ENCODE measurements at places on chromosomes 3 and 15.
A peak's percentile ranks its signal among the peaks of the same experiment; 100 is the strongest.

DNA sequence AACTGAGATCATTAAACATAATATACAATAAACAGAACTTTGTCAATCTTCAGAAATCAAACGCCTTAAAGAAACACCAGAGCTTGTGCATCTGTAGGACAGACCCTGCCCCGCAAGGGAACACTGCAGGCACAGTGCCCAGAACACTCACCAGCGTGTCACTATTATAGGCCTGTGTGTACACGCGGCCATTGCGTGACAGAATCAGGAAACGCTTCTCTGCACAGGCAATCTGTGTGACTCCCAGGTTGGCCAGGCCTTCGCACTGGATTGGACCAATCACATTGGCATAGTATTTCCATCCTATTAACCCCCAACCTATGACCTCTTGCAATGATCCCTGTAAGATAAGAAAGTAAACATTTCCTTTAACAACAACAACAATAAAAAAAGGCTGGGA is 52.9 kb downstream of the HERC2 start:
- no peak for DNase-seq

DNA sequence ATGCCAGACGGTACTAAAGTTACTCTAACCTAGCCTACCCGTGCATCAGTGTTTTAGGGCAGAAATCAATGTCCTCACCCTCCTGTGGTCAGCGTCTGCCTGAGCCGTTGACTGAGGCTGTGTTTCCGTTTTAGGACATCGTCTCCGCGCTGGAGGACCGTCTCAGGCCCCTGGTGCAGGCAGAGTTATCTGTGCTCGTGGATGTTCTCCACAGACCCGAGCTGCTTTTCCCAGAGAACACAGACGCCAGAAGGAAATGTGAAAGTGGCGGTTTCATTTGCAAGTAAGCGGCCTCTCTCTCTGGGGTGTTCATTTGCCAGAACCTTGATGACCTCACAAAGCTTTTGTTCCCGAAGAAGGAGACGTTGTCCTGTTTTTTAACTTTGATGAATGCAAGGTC is 217.0 kb downstream of the ITPR1 start:
- DNase-seq: no peak

- DNase-seq: no peak
Measured at GRCh38 chr3:170469151-170470062, 50.7 kb downstream of the CLDN11 start.

- no peak for DNase-seq
Measured at GRCh38 chr15:91938136-91938535, 84.6 kb downstream of the SLCO3A1 start.

- no peak for DNase-seq
Measured at GRCh38 chr3:172467170-172467824, 19.0 kb upstream of the GHSR start.

DNA sequence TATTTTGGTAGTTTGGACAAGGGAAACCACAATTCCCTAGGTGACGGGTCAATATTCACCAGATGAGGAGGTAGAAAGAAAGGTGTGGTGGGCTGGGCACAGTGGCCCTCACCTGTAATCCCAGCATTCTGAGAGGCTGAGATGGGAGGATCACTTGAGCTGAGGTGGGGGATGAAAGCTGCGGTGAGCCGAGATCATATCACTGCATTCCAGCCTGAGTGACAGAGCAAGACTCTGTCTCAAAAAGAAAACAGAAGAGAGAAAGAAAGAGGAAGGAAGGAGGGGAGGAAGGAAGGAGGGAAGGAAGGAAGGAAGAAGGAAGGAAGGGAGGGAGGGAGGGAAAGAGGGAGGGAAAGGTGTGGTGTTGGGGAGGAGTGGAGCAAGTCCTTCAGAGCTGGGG is 56.1 kb upstream of the RNF7 start:
- DNase-seq: no peak

- DNase-seq: no peak
Measured at GRCh38 chr3:99143493-99143892, 242.0 kb upstream of the DCBLD2 start.

DNA sequence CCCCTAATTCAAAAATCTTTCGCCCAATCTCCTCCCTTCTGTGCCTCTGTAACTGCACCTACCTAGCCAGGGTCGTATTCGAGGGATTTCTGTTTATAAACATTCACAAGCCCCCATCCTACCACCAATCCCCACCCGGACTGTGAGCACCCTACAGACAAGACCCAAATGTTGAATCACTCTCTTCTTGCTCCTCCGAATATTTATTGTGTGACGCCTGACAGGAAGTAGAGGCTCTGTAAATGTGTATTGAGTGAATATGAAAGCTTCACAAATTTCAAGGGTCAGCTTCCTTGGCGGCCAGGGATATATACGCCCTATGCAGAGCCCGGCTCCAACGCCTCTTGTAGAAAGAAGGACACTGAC is 1.6 kb downstream of the BDH1 start:
- no peak for DNase-seq

DNA sequence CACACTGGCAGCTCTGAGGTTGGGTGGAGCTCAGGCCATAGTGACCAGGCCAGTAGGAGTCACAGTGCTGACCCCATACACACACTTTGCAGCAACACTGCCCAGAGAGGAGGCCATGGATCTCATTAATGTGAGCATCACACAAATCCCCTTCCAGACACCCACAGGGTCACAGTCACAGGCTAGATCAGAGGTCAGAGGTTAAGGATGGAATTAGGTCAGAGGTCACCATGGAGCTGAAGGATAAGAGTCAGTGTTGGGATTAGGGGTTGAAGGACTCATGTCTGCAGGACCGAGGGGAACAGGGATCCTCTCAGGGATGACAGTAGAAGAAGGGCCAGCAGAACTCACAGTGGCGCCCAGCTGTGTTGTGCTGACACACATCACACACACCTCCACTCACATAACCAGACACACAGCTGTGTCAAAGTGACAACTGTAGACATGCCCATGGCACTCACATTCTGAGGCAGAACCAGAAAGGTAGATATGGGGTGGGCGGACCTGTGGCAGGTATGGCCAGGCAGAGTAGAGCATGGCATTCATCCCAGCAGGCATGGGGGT is 12.7 kb downstream of the CCDC71 start:
- no peak for DNase-seq

GRCh38 chr3:175433026-175433674 is 574.0 kb downstream of the NAALADL2 start:
- no peak for DNase-seq

GRCh38 chr3:64058566-64058965 is 35.3 kb upstream of the PSMD6 start:
- no peak for DNase-seq

DNA sequence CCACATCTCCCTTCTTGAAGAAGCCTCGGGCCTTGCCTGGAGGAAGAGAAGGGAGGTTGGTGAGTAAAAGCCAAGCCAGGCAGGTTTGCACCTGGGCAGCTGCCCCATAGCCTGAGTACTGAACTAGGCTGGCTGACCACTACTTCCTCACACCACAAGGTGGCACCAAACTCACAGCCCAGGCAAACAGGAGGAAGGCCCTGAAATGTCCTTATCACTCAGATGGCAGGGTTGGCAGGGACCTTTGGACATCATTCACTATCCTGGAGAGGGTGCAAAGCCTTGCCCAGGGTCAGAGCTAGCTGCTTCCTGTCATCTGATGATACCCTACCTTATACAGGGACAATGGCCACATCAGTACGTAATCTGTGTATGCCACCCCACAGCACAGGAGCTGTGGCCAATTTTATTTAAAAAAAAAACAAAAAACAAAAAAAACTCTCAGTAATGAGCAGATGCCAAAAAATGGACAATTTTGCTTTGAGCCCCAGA is 2.2 kb upstream of the GRAMD2A start:
- peak; percentile 51 for DNase-seq

- no peak for DNase-seq
Measured at GRCh38 chr3:33054100-33055092, 42.5 kb downstream of the GLB1 start.

DNA sequence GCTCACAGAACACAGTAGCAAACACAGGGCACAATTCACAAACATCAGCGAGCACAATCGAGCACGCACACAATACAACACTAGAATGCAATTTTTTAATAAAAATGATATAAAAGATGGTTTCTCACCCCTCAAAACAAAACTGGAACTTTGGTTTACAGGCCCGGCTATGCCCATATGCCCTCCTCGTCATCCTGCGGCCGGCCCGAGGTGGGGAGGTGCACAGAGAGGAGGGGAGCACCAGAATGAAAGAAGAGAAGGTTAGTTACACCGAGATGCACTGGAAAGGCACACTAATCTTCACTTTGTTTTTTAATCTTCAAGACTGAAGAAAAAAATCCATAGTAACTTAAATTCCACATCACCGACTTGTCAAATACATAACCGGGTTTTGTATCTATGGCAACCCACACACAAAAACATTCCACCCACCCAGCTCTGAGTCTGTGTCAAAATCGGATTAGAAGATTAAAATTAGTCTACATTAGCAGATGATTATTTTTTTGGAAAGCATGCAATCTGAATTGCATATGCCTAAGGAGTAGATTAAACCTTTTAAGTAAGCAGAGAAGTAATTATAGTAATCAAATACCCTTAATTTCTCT is 196.7 kb upstream of the WNT5A start:
- no peak for DNase-seq

DNA sequence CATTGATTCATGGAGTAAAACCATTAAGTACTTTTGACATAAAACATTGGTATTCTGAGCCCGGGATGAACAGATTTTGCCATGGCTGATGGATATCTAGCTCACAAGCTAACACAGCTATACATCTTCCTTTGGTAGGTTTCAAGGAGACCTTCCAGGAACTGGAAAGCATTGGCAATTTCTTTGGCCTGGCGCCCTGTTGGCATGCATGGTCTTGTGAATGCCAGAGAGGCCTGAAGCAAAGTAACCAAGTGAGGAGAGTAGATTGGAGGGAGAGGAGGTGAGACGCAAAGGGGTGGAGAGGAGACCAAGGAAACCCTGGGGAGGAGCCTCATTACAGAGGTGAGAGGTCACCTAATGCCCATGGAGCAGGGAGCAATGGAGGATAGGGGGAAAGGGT is 67.2 kb downstream of the SQOR start:
- no peak for DNase-seq

DNA sequence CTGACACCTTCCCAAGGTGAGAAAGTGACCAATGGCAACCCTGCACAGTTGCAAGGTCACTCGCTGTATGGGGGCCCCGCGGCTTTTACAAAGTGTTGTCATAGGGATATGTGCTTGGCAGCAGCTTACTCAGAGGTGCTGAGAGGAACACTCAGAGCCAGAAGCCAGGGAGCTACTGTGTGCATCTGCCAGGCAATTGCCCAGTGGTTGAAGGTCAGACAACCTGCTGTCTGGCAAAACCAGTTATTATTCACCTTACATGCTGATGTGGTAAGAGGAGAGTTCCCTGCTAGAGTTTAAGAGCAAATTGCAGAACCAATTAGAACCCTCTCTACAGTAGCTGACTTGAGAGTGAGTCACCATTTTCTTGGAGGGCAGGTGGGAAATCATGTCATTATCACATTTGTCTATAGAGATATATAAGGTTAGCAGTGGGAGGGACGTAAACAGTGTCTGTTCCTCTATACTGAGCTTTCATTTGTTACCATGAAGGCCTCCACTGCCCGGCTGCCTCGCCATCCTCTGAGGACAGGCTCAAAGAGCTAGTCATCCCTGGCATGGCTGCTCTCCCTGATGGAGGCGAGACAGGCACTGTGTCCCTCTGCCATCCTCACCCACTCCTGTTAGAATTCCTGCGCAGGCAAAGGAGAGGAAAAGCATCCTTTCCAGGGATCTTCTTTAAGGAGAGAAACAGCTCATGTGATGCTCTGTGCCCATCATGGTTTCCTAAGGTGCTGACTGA is 274.4 kb downstream of the PLCL2 start:
- DNase-seq: no peak

- no peak for DNase-seq
Measured at GRCh38 chr3:57076422-57076951, 16.0 kb downstream of the SPATA12 start.

GRCh38 chr3:120203621-120204020 is 81.4 kb downstream of the GPR156 start:
- no peak for DNase-seq

- DNase-seq: no peak
Measured at GRCh38 chr3:10449436-10449835, 56.0 kb downstream of the ATP2B2 start.

GRCh38 chr3:144995856-144996255 is 1024.2 kb downstream of the DIPK2A start:
- DNase-seq: no peak

- no peak for DNase-seq
Measured at GRCh38 chr3:186257866-186258265, 104.2 kb downstream of the DGKG start.
